ENCODE measurements at places on chromosomes 2 and 18.

- DNase-seq = no peak
Measured at GRCh38 chr2:95225658-95226057, 18.3 kb downstream of the ZNF892 start.

- DNase-seq = no peak
Measured at GRCh38 chr2:101949304-101949703, 42.5 kb upstream of the IL1R2 start.

- no peak for DNase-seq
Measured at GRCh38 chr2:37566517-37566981, 104.9 kb downstream of the CDC42EP3 start.

DNA sequence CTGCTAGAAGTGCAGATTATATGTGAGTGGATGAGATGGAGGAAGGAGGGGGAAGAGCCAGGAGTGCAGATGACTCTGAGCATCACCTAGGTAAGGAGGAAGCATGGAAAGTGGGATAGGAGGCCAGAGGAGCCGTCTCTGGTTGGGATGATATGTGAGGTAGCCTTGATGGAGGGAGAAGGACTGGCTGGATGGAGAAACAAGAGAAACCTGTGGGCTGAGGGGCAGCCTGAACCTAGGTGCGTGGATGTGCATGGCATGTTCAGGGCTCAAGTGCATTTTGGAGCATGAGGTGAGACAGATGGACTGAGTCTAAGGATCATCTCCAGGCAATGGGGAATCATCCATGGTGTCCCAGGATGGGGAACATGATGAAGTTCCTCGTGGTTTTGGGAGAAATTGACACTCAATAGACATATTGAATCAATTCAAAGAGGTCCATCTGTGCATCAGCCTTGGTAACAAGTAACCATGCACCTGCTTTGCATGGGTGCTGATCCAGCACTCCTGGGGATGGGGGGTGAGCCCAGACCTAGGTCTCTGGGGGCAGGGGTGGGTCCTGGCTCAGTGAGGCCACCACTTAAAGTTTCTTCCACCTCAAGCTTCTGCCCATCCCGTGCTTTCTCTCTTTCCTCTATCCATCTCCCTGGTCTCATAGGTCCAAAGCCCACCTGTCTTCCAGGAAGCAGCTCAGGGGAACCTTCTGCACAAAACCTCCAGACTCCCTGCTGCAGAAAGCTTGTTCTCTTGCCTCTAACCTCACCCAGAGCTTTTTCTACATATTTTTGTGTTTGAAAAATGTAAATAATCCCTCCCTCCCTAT, 19.2 kb downstream of the MYCN start:
- no peak for DNase-seq

GRCh38 chr2:196307775-196308305, 136.5 kb upstream of the STK17B start:
- no peak for DNase-seq

- DNase-seq = no peak
Measured at GRCh38 chr2:30421604-30422443, 25.2 kb upstream of the LCLAT1 start.

- DNase-seq = no peak
Measured at GRCh38 chr2:208266936-208267335, 881 bp downstream of the PIKFYVE start.

DNA sequence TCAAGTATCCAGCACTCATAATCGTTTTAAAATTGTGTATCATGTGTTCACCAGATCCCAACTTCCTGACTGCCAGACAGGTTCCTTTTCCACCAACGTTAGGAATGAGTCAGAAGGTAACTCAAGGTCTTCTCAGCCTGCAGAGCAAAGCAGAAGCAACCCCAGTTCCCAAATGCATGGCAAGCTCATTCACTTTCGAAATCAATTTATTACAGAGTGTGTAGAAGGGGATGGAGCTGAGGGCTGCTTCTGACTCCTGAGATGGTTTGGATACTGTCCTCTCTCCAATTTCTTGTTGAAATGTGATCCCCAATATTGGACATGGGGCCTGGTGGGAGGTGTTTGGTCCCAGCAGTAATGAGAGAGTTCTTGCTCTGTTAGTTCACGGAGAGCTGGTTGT, 114.5 kb downstream of the PIEZO2 start:
- DNase-seq = no peak

GRCh38 chr2:160278101-160278878, 78.2 kb upstream of the ITGB6 start:
- DNase-seq = no peak

DNA sequence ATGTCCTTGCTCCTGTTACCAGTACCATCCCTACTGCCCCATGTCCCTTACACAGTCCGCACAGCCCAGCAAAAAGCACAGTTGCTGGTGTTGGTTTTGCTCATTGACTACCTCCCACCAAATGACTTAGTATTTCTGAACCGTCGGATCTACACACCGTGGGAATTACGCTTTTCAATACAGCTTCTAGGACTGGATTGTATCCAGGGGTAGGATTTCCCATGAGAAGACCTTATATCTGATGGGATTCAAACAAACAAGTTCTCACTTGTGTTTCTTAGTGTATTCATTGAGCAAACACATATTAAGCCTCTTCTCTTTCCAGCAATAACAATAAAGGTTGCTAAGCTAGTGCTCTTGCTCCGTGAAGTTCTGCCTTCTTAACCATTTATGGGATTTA, 25.8 kb downstream of the TRAPPC12 start:
- no peak for DNase-seq

- DNase-seq = no peak
Measured at GRCh38 chr2:15708865-15709820, 117.5 kb downstream of the DDX1 start.

GRCh38 chr2:70531419-70532086, 22.1 kb downstream of the TGFA start:
- DNase-seq = no peak

GRCh38 chr2:119710281-119710680, 31.3 kb downstream of the TMEM177 start:
- DNase-seq = no peak

DNA sequence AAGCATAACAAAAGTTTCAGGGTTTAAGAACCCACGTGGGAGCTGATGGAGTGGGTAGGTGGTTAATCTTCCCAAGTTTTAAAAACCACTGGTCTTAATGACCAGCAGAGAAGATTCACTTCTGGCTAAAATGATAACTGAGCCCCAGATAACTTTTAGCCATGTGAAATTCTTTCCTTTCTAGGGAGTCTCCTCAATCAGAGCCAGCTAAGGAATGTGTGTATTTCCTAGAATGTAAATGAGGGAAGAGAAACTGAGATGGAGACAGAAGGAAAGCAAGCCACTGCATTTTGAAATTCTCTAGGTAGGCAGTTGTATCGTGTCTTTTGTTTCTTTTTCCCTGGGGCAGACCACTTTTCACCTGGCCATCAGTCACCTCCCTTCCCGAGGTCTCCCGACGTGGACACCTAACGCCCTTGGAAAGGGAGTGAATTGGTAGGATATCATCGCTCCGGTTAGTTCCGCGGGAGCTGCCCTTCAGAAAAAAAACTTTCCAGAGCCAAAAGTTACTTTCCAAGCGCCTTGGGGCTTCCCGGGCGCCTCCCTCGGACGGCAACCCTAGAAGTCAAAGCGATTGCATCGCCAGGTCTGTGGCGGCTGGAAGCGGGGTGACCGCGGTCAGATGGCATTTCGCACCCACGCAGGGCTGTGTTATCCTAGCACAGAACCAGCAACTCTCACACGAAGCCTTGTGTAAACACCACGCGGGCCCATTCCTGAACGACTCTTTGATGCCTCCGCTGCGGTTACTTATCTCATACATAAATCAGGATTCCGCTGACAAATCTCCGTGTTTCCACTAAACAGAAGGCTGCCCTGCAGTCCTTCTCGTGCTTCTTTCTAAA, 1.3 kb downstream of the COLEC12 start:
- DNase-seq = no peak

DNA sequence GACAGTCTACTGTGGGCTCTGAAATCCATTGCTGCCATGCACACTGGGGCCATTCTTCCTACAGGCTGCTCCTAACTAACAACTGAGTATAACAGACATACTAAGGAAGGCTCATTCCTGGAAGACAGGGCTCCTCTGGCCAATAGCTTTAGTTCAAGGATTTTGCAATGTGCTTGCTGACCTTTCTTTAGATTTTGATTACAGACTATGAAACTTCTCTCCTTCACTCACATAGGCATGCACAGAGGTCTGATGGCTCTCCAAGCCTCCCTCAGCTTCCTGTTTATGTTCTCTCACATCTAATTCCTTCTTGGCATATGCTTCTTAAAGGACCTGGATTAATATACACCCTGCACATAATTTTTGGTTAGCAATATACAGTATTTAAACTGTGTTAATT, 34.4 kb upstream of the ROCK1 start:
- DNase-seq = no peak

DNA sequence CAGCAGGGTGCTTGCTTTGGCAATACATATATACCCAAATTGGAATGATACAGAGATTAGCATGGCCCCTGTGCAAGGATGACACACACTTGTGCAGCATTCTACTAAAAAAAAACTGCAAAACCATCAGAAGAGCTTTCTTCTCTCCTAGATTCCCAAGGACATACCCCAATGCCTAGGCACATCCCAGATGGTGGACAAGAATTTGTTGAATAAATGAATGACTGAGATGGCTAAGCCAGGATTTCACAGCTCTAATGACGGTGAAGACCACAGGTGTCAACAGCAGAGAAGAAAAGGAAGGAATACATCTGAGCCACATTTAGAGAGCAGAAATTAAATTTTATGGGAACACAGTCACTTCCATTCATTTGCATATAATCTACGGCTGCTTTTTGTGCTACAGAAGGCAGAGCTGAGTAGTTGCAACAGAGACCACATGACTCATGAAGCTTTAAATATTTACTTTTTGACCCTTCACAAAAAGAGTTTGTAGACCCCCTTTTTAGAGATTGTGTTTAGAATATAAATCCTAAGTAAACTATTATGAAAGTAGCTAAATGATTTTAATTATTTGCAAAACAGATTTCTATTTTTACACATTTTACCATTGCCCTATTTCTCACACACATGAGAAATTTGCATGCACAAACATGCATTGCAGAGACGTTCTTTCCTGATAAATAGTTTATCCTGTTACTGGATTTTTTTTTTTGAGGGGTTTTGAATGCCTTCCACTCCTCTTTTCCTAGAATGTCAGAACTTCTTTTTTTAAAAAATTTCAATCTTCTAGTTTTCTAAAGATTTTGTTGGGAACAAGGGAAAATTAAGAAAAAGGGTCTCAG, 119.0 kb downstream of the PMAIP1 start:
- DNase-seq = no peak

DNA sequence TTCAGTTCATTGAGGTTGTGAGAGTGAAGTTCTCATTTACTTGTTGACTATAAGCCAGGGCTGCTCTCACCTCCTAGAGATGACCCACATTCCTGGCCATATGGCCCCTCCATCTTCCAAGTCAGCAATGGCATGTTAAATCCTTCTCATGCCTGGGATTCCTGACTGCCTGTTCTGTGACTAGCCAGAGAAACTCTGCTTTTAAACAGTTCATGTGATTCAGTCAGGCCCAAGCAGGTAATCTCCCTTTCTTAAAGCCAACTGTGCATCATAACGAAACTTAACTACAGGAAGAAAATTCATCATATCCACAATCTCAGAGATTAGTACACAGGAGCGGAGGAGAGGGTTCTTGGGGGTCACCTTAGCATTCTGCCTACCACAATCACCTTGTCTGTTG, 11.5 kb downstream of the DPP4 start:
- no peak for DNase-seq

GRCh38 chr2:210577263-210578071, 21.1 kb downstream of the CPS1 start:
- peak; percentile 4 for DNase-seq

DNA sequence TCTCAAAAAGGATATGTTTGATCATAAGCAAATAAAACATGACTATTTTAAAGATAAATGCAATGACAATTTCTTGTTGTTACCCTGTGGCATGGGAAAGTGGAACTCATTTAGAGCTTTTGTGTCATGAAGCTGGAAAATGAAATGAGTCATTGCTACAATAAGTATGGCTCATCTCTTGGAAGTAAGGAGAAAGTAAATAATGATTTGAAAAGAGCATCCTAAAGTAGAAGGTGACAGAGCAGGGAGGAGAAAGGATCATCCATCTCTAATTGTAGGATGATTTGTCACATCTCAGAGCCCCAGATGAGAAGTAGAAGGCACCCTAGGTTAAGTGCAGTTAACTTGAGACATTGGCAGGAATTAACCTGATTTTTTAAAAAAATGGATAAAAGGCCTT, 200.5 kb downstream of the CPS1 start:
- DNase-seq = no peak

GRCh38 chr2:149383340-149383739, 53.0 kb downstream of the LYPD6 start:
- no peak for DNase-seq

DNA sequence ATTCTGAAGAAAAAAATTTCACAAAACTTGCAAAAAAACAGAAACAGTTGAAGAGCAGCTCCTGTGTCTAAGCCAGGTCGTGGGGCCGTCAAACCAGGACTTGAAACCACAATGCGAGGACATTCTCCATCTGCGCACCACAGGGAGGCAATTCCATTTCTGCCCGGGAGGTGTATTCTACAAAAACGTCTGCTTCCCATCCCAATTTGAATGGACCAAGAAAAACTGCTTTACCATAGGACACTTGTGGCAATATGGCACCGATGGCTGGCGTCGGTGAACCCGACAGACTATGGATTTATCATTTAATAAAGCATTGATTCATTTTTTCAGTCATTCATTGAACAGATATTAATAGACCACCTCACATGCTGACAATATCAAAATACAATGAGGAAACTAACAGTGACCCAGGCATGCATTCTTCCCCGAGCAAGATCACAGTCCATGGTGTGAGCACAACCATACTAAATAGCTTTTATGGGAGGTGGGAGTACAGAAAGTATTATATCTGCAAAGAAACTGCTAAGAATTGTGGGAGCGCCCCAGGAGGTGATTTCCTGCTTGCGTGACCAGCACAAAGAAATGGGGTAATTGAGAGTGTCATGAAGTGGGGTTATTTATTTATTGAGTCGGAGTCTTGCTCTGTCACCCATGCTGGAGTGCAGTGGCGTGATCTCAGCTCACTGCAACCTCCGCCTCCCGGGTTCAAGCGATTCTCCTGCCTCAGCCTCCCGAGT, 10.5 kb upstream of the ZAP70 start:
- DNase-seq = no peak

GRCh38 chr18:26574958-26575864, 26.9 kb upstream of the KCTD1 start:
- no peak for DNase-seq

DNA sequence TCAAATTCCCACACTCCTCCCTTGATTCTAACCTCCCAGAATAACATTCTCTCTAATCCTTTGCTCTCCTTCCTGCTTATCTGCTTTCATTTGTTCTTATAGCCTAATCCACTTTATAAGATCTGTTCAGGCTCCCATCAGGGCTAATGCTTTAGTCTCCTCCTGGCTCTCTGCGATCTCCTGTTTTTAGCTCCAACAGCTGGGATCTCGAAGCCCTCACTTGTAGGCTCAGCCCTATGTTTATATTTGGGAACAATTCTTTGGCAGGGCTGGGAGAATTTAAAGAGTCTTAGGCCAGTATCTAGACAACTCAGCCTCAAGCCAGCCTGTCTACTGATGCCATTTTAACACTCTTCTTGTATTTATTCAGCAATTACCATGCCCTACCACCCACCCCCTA, 27.2 kb upstream of the RAPH1 start:
- no peak for DNase-seq
